ENCODE measurements at places on chromosomes 5 and 9. TPM values are rescaled to one million over a fixed set of nuclear protein-coding genes. Genes with fewer than 3 reads are reported as not detected.

CCDC152 gene
- 2.1 TPM for total RNA-seq

SHB gene
- total RNA-seq, result 16.5 TPM

PCA3 gene
- total RNA-seq, result not detected

CATSPER3 gene
- total RNA-seq, result not detected

APBA1 gene
- total RNA-seq, result 1.1 TPM

TGFBR1 gene
- 15.1 TPM for total RNA-seq

F2R gene
- 137 TPM for total RNA-seq

NDOR1 gene
- total RNA-seq, result 15.6 TPM

DMXL1 gene
- 17.1 TPM for total RNA-seq

CAMLG gene
- 66.0 TPM for total RNA-seq

IER5L gene
- 54.2 TPM for total RNA-seq

CAST gene
- total RNA-seq, result 193 TPM

DBH gene
- total RNA-seq, result not detected

DRD1 gene
- not detected for total RNA-seq

NR5A1 gene
- not detected for total RNA-seq

RNF208 gene
- 0.13 TPM for total RNA-seq

FCN2 gene
- not detected for total RNA-seq

DAB2IP gene
- 9.3 TPM for total RNA-seq

CPLANE1 gene
- total RNA-seq, result 7.8 TPM

DIPK1B gene
- total RNA-seq, result 3.2 TPM

BTNL8 gene
- not detected for total RNA-seq

PCDHB5 gene
- 0.39 TPM for total RNA-seq

ALDOB gene
- total RNA-seq, result not detected

CARD6 gene
- total RNA-seq, result 6.3 TPM

POLK gene
- 14.6 TPM for total RNA-seq

FGD3 gene
- total RNA-seq, result not detected

GARIN3 gene
- total RNA-seq, result not detected

ARRDC3 gene
- 61.0 TPM for total RNA-seq

TAF11L10 gene
- not detected for total RNA-seq

PRR16 gene
- 12.0 TPM for total RNA-seq

SLC31A1 gene
- total RNA-seq, result 29.2 TPM

IL5 gene
- not detected for total RNA-seq

ANKRD34B gene
- not detected for total RNA-seq

TDRD7 gene
- total RNA-seq, result 4.7 TPM

NUTM2F gene
- not detected for total RNA-seq

SEMA6A gene
- 3.4 TPM for total RNA-seq

PCDHB10 gene
- total RNA-seq, result 0.13 TPM

CXCL14 gene
- total RNA-seq, result not detected

HMHB1 gene
- not detected for total RNA-seq

SMIM33 gene
- not detected for total RNA-seq

OMD gene
- not detected for total RNA-seq

PCDHA1 gene
- total RNA-seq, result not detected

LCNL1 gene
- total RNA-seq, result not detected

PCDHGA12 gene
- total RNA-seq, result 17.4 TPM

PCDHA11 gene
- total RNA-seq, result not detected

FAM151B gene
- 1.2 TPM for total RNA-seq

BRINP1 gene
- 0.48 TPM for total RNA-seq

FIBCD1 gene
- total RNA-seq, result 4.7 TPM

HSPB3 gene
- not detected for total RNA-seq

KIAA0825 gene
- 2.2 TPM for total RNA-seq

PCSK1 gene
- total RNA-seq, result 0.13 TPM

AUH gene
- total RNA-seq, result 12.0 TPM
